ENCODE measurements at places on chromosomes 11 and 22. TPM values are rescaled to one million over a fixed set of nuclear protein-coding genes. Genes with fewer than 3 reads are reported as not detected.
A peak's percentile ranks its signal among the peaks of the same experiment; 100 is the strongest.

- no peak for DNase-seq
Observed at GRCh38 chr22:32142600-32142999, 16.5 kb downstream of the C22orf42 start.

DNA sequence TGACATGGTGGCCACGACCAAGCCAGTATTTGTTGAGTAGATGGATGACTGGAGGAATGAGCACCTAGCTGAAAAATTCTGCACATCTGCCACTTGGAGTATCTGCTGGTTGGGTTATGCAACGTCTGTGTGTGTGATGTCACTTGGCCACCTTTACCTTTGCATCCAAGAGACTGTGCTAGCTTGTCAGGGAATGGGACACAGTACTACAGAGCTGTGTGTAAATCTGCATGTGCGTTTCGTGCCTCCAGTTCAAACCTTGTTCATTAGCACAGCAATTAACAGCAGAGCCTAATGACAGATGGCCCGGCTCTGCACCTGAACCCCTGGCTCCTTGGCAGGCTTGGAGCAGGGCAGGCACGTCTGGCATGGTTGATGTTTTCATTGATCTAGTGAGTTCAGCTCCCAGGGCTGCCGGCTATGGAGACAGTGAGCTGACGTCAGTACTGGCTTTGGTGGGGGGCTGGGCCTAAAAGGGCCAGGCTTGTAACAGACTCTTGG, 188.4 kb upstream of the NAV2 start:
- DNase-seq = no peak

DNA sequence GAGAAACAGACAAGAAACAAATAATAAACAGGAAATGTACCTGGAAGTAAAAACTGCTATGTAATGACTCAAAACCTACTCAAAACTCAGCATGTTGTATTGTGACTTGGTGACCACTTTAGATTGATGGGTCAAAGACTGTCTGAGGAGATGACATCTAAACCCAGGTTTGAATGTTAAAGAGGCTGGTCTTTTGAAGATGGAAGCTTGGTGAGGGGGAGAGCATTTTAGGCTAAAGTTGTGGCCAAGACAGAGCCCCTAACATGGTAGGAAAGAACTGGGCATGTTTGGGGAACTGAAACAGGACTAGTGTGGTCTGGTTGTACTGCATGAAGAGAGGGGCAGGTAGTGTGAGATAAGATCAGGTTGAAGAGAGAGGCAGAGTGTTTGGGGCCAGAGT, 85.3 kb upstream of the MYO18B start:
- DNase-seq = no peak

DNA sequence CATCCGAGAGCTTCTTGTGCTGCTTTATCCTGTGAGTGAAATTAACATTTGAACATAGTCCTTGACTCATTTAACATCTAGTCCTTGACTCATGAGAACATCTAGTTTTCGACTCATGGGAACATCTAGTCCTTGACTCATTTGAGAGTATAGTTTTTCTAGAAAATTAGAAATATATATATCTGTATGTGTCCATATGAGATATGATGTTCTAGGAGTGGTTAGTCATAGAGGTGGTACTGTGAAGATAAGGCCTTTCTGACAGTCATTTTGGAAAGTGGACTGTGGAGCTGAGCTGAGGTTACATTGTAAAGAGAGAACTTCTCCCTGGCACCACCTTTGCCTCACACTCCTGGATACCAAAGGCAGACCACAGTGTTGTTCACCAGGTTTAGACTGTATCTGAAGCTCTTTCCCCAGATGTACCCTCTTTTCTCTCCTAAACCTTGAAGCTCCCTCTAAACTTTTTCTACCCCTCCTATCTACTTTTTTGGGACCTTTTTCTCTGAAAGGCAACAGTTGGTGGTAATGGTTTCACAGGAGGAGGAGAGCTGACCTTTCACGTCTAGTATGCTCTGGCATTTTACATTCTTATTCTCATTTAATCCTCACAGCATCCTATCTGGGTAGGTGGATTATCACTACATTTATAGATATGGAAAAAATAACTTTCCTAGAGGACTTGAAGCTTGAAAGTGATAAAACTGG, 67.2 kb downstream of the PPP2R1B start:
- no peak for DNase-seq

DNA sequence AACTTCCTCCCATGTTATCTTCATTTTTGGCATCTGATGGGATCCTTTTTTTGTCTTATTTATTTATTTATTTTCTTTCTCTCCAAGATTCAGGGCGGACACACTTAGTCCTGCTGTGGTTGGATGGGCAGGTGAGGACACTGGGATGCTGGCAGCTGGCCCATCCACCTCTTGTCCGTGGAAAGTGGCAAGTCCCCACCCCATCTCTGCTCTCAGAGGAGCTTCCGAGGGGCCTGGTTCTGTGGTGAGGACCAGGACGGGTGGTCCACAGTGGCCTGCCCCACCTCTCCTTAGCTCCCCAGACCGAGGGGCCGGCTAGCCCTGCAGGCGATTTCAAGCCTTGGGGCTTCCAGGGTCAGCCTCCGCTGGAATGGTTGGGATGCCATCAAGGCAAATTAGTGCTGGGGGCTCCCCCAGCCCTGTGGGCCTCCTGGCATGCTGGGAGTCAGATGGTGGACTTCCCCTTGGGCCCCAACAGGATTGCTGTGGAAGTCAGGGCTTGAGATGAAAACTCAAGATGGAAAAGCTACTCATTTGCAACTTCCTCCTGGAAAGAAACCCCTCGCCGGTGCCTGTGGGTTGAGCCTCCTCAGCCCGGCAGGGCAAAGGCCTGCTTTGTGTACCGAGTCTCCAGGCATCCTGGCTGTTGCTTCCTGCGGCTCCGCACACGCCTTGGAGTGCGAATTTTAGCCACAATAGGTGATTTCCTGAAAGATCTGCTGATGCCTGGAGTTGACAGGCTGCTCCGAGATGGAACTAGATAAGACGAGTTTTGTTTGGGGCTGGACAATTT, 31.2 kb upstream of the LINC01488 start:
- DNase-seq = peak; percentile 51

DNA sequence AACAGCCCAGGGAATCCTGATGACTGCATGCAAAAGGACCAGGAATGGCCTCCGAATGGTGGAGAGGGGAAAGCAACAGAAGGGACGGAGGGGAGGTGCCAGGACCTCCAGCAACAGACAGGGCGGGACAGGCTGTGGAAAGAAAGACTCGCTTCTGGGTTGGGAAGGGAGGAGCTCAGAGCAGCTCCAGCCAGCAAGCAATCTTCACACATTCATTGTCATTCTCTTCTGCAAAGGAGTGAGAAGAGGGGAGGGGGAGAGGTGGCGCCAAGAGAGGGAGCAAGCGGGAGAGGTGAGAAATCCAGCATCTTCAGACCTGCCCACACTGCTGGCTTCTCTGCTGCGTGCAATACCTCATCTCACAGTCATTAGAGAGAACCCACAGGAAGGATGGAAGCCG, 509.0 kb downstream of the BUD13 start:
- no peak for DNase-seq

DNA sequence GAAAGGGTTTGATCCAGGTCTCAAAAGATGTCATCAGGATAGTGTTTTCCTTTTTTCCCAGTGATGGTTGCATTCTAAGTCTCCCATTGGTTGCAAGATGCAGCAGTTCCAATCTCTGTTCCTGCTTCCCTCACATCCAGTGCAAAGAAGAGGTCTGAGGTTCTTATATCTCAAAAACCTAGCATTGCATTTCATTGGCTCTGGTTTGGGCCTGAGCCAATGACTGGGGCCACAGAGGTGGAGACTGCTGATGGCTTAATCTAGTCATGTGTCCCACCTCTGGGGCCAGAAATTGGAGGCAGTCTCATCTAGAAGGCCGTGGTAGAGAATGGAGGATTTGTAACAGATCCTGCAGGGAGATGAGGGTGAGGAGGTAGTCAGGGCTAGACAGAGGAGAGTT, 13.2 kb upstream of the MICAL2 start:
- no peak for DNase-seq

DNA sequence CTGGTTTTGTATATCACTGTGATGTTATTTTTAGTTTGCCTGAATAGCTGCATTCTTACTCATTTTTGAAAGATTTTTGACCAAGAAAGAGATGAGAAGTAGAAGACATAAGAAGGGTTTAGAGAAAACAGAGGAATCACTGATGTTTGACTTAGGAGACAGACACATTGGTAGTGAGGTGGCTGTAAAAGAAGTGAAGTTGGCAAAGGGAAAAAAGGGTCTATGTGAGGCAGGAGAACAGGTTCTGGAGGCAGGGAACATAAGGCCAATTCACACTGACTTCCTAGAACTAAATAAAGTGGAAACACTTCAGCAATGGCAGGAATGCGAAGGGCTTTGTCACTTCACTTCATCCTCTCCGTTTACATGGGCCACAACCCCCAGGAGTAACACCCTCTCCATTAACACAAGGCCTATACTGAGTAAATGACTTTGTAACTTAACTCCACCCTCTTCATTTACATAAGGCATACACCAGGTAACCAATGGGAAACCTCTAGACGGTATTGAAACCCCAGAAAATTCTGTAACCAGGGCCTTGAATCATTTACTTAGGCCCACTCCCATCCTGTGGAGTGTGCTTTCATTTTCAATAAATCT, 36.5 kb downstream of the CTSC start:
- DNase-seq = no peak

GRCh38 chr11:126339073-126339862, 16.2 kb upstream of the ST3GAL4 start:
- DNase-seq = no peak

GRCh38 chr11:12547953-12548650, 126.1 kb upstream of the TEAD1 start:
- DNase-seq = no peak

- no peak for DNase-seq
Observed at GRCh38 chr22:36258701-36259614, 6.0 kb downstream of the APOL1 start.

GRCh38 chr11:35088226-35088625, 50.7 kb upstream of the CD44 start:
- DNase-seq = peak; percentile 54

GRCh38 chr22:48953830-48954229, 873.8 kb downstream of the BRD1 start:
- peak; percentile 72 for DNase-seq

GRCh38 chr22:49753961-49754695, 73.5 kb downstream of the BRD1 start:
- peak; percentile 84 for DNase-seq

GRCh38 chr22:45429981-45430775, 16.7 kb downstream of the RIBC2 start:
- peak; percentile 49 for DNase-seq

DNA sequence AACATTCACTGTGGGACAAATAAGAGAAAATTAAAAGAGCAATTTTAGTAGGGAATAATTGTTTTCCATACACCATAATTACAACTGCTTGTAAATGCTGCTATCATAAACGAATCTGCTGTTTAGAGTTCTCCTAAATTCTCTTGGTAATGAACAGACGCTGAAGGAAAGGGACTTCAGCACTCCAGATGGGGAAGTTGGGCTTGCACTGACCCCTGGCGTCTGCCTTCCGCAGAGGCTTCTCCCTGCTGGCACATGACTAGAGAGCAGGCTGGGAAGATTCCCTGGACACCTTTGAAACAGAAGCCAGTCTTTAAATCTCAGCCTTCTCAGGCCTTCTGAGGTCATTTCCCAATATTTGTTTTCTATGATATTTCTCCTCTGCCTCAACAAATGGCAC, 84.1 kb downstream of the NXPE2 start:
- DNase-seq = no peak

GRCh38 chr11:61690706-61691379, 10.7 kb downstream of the DAGLA start:
- no peak for DNase-seq

GRCh38 chr11:16946477-16947282, 67.5 kb downstream of the PLEKHA7 start:
- no peak for DNase-seq

DNA sequence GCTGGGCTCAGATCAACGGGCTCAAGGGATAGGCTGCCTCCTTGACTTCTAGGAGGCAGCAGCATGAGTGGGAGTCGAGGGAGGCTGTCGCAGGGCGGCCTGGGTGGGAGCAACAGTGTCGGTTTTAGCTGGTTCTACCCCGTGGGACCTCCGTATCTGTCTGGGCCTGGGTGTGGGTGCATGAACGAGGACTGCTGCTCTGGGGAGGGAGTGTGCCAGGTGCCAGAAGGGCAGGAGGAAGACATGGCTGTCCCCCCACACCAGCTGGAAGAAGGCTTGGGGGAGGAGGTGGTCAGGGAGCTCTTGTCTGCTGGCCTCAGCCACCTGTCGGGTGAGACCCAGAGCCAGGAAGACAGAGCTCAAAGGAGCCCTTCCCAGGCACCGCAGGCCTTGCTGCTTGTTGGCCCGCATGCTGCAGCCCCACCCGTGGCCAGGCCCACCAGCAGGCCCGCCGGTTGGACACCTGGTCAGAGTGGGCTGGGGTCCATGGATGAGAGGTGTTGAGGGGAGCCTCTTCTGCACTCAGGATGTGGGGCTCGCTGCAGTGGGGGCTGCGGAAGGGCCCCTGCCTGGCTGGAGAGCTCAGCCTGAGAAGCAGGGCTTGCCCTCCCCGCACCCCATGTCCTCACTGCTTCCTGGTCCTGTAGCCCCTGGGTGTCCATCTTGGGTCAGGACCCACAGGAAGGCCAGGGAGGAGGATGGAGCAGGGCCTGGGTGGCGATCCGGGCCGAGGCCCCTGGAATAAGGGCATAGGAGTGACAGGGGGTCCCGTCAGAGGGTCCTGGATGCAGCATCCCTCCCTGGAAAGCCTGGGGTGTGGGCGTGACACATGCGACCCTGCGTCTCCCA, 3.4 kb downstream of the CEND1 start:
- DNase-seq = no peak

- DNase-seq = no peak
Observed at GRCh38 chr22:25447067-25447685, 117.3 kb upstream of the GRK3 start.

DNA sequence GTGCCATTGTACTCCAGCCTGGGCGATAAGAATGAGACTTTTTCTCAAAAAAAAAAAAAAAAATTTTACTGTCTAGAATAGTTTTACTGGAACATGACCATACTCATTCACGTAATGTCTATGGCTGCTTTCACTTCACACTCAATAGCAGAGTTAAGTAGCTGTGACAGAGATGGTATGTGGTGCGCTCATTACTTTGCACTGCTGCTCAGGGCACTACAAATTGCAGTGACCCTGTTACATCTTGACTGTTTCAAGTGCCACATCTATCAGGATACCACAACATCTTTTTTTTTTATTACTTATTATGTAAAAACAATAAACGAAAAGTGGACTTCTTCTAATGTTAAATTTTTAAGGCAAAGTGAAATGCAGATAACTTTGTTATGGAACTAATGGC, 110.3 kb downstream of the ARHGAP20 start:
- no peak for DNase-seq

- no peak for DNase-seq
Observed at GRCh38 chr22:32583074-32583682, 108.6 kb downstream of the FBXO7 start.

DNA sequence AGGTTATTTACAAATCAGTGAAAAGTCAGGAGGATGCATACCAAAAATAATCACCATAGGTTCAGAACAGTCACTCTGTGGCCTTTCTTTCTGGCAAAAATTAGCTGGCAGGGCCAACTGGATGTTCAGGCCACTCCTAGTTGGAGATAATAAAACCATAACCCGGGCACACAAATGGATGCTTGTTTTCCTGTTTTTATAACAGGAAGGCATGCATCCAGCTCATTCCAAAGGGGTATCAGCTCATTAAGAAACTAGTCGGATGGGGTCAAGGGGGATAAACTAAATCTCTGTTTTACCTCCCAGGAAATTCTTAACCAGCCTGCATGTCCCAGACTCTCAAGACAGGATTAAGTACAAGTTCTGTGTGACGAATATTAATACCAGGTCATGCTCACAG, 81.0 kb downstream of the FBXO7 start:
- DNase-seq = no peak

The POLR2F gene
- total RNA-seq = 18.6 TPM

The SLC17A6 gene
- not detected for total RNA-seq

The TCP11L1 gene
- 35.8 TPM for total RNA-seq

The VSIG10L2 gene
- total RNA-seq = not detected

The CUL5 gene
- total RNA-seq = 45.2 TPM

The SMIM35 gene
- total RNA-seq = not detected

The MAPK8IP2 gene
- total RNA-seq = 0.36 TPM

The CASP12 gene
- not detected for total RNA-seq

Measured in osteoblast (primary cell).